ENCODE measurements at places on chromosomes 5 and 9.

DNA sequence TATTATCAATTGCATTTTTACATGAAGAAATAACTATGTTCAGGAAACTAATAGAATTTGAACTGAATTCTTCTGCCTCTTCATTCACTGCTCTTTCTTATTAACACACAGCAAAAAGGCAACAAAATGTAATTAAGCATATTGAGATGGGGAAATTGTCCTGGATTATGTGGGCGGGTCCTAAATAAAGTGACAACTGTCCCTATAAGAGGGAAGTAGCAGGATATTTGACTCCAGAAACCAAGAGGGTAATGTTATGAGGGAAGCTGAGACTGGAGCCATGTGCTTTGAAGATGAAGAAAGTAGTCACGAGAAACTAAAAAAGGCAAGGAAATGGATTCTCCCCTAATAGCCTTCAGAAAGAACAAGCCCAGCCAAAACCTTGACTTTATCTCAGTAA, 311.2 kb upstream of the PIK3R1 start:
- DNase-seq, result no peak

DNA sequence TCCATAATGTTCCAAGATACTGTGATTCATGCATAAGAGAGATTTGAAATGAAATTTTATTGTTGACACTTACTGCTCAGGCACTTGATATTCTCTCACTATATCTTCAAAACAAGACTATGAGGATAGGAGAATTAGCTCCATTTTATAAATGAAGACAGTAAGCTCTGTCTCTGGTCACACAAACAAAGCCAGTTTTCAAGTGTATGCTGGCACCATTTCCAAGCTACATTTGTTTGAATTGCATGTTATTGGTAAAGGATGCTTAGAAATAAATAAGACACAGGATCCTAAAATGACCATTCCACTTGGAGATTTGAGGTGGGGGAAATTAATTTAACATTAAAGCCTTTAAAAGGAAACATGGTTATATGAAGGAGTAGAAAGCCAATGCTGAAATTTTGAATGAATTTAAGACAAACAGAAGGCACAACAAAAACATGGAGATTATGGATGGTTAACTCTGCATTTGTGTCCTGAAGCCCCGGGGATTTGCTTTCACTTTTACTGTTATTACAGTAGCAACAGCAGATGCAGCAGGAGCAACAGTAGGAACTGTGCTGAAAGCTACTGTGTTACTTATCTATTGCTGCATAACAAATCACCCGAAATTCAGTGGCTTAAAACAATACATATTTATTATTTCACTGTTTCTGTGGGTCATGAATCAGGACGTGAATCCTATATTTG, 79.7 kb upstream of the ASTN2 start:
- peak; percentile 1 for DNase-seq

GRCh38 chr5:81922854-81923279, 49.0 kb upstream of the ATG10 start:
- DNase-seq, result no peak

DNA sequence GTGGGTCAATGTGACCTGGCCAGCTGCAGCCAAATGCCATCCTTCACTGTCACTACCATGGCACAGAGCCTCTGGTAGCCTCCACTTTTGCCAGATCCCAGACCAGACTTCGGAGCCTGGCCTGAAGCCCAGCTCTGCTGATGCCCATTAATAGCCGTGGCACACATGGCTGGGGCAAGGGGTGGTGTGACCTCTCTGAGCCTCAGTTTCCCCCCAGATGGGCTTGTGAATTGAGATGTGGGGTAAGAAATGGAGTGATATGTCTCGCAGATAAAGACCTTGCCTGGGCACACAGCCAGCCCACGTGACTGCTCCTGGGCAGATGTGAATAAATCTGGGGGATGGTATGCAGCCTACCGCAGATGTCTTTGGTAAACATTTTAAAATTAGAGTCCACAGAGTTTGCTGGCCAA, 13.9 kb downstream of the SUSD3 start:
- peak; percentile 83 for DNase-seq

All from fibroblast of villous mesenchyme (primary cell).